K562 (cell line): ENCODE measurements at places on chromosomes 5 and 9. TPM values are rescaled to one million over a fixed set of nuclear protein-coding genes. Genes with fewer than 3 reads are reported as not detected.
A peak's percentile ranks its signal among the peaks of the same experiment; 100 is the strongest.

The ACOT12 gene
- not detected in 2 replicates for total RNA-seq

GRCh38 chr9:73549991-73550390, 398.3 kb downstream of the ANXA1 start:
- H3K4me3 ChIP-seq, result no peak overlapping the region
- H3K36me3 ChIP-seq, result no peaks in the 10 kb centered on the region
- no peak for DNase-seq
- H3K27me3 ChIP-seq, result no peaks in the 10 kb centered on the region
- H3K27ac ChIP-seq, result no peak overlapping the region
- no peaks in the 10 kb centered on the region for H3K4me1 ChIP-seq

- no peaks in the 10 kb centered on the region for H3K27me3 ChIP-seq
- no peak for DNase-seq
- H3K4me1 ChIP-seq, result peaks cover 8% of the 10 kb centered on the region
- peak overlapping the region; percentile 100 for H3K27ac ChIP-seq
These were observed 462 bp downstream of the NUDCD2 start for GRCh38 chr5:163459462-163459818.

- H3K36me3 ChIP-seq, result no peaks in the 10 kb centered on the region
- H3K4me1 ChIP-seq, result peaks cover 3% of the 10 kb centered on the region; the same call in 1 of the 3 replicates
- no peak overlapping the region for H3K4me3 ChIP-seq
- no peak overlapping the region for H3K27ac ChIP-seq
- peaks cover 4% of the 10 kb centered on the region; the same call in 1 of the 3 replicates for H3K27me3 ChIP-seq
- no peak for DNase-seq
These were observed 7.5 kb upstream of the RAPGEF1 start for GRCh38 chr9:131747352-131747751.

DNA sequence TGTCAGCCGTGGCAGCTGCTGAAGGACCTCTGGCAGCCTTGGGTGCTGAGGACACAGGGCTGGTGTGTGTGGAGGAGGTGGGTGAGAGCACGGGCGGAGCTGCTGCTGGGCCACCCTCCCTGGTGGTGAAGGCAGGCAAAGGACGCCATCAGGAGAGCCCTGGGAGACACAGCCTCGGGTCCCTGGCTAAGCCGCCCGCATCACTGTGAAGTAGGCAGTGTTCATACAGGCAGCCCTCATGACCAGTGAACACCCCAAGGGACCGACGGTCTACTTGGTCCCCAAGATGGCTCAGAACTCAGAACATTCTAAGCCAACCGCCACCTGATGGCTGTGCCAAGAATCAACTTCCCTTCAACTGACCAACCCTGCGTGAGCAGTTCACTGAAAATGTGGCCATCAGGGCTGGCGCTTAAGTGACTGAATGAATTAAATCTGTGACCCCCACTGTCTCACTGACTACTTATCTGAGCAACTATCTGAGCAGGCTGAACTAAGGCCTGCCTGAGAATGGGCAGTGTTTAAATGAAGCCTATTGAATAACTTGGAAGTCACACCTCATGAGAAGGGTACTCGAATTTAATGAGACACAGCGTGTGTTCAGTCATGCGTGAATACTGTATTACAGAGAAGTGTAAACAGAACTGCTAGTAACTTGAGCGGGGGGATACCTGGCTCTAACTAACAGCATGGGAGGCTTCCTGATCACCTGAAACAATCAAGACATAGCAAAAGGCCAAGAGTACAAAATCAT, 54.7 kb upstream of the SIMC1 start:
- no peaks in the 10 kb centered on the region for H3K27me3 ChIP-seq
- no peak overlapping the region; the same call in 1 of the 2 replicates for H3K4me3 ChIP-seq
- no peak for DNase-seq
- no peak overlapping the region; the same call in 2 of the 3 replicates for H3K27ac ChIP-seq
- H3K36me3 ChIP-seq, result peaks cover 39% of the 10 kb centered on the region; the same call in 1 of the 3 replicates
- peaks cover 13% of the 10 kb centered on the region for H3K4me1 ChIP-seq
